ENCODE measurements at places on chromosomes 7 and 10.

GRCh38 chr7:148480479-148481146, 110.0 kb upstream of the C7orf33 start:
- no peak for DNase-seq

GRCh38 chr10:50536617-50537240, 87.0 kb downstream of the SGMS1 start:
- DNase-seq, result no peak

DNA sequence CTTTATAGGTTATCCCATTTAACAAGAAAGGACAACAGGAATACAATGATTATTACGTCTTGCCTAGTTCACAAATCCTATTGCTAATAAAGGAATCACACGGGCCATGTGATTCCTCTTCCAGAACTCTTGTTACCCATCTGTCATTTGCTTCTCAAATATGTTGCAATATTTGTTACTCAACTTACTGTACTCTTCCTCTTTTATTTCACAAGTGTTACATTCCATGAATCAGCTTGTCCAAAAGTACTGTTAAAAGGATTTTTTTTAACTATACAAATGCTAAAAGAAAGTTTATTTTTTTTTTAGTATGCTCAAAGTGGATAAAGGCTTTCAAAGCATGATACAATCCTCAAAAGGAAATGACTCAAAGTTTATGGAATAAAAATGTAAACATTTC, 3.9 kb upstream of the CD36 start:
- no peak for DNase-seq

DNA sequence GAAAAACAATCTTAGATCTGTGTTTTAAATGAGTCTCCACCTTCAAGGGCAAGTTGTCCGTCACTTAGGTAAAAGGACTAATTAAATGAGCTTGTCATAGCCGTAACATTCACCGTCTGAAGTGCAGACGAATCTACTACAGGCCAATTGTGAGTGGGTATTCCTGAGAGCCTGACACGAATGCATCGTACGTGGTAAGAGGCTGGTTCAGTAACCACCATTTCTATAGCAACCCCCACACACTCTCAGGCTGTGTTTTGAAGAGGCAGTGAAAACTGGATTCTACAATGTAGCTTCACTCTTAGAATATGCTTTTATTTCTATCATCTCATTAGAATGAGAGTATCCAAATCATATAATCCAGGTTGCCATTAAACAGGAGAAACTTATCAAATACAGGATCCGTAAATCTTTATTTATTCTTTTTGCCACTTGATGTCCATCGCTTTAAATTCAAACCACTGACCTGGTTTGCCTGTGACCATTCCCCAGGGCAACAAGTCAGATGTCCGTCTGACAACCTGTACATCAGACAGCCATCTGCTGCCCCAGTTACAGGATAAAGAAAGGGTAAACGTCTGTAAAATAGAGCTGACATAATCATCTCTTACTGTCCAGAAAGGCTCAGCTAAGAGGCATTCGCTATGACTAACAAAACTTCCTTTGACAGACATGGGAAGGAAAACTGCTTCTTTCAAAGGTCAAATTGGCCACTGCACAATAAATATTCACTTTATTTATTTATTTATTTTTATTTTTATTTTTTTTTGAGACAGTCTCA, 70.3 kb upstream of the NMT2 start:
- no peak for DNase-seq

DNA sequence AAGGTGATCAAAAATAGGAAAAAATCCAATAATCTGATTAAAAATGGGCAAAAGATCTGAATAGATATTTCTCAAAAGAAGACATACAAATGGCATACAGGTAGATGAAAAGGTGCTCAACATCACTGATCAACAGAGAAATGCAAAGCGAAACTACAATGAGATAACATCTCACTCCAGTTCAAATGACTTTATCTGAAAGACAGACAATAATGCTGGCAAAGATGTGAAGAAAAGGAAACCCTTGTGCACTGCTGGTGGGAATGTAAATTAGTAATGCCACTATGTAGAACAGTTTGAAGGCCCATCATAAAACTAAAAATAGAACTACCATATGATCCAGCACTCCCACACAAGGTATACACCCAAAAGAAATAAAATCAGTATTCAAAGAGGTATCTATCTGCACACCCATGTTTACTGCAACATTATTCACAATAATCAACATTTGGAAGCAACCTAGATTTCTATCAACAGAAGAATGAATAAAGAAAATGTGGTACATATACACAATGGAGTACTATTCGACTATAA, 85.0 kb downstream of the LRRN3 start:
- no peak for DNase-seq

- DNase-seq, result no peak
These were observed 21.6 kb downstream of the CREB3L2 start for GRCh38 chr7:137980308-137980707.

GRCh38 chr7:117972606-117973005, 99.4 kb upstream of the CTTNBP2 start:
- DNase-seq, result no peak

DNA sequence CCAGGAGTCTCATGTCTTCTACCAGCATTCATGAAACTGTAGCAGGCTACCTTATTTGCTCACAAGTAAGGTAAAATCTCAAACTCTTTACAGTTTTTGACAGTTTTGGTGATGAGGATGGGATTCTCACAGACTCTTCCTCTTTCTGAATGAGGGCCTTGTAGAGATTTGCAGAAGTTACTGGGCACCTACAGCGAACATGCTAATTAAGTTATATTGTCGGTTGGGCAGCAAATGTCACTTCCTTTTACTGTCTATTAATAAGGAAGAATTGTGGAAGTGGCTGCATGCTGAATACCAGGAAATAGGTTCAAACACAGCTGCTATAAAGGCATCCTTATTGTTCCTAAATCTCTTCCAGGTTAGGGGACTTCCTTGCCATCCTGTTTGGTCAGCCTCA, 189.6 kb downstream of the DNAJC1 start:
- no peak for DNase-seq

- DNase-seq, result no peak
These were observed 7.5 kb downstream of the RABGEF1 start for GRCh38 chr7:66747881-66748511.

DNA sequence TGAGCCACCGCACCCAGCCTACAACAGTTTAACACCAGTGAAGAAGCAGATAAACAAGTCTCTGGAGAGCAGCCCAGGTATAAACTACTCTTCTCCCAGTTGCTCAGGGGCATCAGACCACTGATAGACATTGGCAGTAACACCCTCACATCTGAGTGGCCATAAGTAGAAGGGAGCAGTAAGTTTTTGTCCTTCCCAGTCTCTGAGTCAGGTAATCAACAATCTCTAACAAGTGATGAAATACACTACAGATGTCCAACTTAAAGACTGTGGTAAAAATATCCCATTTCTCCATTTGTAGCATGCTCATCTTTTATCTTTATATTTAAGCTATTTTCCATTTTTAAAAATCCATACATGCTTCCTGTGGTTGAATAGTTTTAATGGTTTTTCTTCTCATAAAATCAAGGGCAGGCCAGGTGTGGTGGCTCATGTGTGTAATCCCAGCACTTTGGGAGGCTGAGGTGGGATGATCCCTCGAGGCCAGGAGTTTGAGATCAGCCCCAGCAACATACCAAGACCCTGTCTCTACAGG, 78.6 kb downstream of the GSAP start:
- no peak for DNase-seq

DNA sequence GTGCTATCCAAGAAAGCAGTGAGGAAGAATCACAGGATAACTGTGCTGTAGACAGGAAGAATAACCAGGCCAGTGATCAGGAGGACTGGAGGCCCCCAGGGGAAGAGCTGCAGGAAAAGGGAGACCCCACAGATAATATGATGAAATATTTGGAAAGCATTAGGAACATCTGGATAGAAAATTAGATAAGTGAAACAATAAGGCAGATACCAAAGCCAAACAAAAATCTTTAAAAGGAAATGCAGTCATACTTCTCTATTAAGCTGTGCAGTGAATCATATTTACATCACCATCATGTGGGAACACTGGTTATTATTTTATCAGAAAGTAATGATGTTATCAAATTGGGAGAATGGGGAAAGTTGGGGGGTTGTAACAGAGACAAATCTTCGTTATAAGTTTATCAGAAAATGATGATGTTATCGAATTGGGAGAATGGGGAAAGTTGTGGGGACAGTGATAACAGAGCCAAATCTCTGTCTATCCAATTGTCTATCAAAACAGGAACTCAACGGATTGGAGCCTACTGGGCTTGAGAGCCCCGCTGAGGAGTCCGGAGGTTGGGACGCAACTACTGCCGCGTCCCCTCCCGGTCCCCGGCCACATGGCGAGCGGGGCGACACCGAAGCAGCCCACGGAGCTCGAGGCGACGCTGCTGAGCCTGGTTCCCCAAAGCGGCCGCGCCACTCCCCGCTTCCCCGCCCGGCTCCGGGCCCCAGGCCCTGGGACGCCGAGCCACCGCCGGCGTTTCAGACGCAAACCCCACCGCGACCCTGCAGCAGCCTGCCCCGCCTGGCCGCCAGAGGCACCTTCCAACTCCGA, 14.0 kb upstream of the RALA start:
- DNase-seq, result no peak

DNA sequence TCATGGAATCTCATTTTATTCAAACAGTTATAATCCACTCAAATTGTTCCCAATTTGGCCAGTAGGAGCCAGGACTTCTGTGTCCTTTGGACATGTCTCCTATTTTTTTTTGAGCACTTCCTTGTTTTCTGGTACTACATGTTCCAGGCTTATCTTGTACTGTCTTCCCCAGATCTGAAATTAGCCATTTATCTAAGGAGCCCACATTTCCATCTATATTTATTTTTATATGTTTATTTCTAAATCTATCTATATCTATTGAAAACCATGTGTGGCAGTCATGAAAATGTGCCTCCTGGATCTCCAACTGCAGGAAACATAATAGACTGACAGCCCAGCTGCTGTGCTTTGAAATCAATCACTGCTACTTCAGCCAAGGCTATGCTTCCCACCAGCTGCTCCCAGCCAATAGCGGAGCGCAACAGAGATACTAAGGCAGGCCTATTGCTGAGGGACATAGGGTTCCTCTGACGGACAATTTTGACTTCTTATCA, 147.1 kb downstream of the LRRC4 start:
- no peak for DNase-seq

DNA sequence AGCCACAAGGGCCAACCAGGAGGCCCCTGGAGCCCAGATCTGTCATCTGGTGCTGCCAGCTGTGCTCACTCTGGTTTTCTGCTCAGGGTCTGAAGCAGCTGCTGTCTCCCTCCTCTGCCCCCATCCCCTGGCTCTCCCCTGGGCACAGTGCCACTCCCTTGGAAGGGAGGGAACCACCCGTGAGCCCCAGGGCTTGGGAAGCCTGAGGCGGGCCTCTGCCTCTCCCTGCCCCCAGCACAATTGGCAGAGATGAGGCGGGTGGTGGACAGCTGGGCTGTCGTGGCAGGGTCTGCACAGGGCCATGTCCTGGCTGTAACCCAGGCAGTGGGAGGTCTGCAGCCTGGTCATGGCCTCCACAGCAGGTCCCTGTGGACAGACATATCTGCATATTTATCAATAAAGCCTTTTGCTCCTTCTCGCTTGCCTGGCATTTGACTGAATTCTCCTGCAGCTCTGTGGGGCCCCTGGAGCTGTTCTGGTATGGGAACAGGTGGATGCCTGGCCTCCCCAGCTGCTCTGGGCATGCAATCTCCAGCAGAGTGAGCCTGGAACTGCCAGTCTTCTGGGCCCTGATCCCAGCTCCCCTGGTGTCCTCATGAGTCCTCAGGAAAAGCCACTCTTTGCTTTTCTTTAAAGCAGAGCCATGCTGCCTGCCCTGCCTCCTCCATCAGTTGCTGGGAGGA, 1.6 kb upstream of the ANKRD2 start:
- DNase-seq, result no peak

- no peak for DNase-seq
These were observed 104.2 kb upstream of the RAB18 start for GRCh38 chr10:27399871-27400270.

- no peak for DNase-seq
These were observed 1.3 kb upstream of the ATXN7L1 start for GRCh38 chr7:105877736-105878135.

DNA sequence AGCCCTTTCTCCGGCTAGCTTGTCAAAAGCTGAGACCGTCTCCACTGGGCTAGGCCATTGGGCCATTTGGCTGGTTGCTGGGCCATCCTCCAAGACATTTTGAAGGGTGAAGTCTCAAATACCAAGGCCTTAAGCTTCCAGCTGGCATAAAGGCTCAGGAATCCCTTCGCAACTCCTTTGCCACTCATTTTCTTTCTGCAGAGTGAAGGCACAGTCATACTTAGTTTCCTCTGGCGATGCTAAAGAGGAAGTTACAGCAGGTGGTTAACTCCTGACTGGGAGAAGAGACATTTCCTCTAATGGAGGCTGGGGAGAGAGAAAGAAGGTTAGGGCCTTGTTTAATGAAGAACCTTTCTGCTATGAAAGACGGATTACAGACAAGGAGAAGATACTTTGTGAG, 4.8 kb upstream of the REPIN1 start:
- no peak for DNase-seq

- DNase-seq, result no peak
These were observed 10.7 kb upstream of the GPR146 start for GRCh38 chr7:1033546-1034145.

GRCh38 chr10:109875151-109875568, 48.2 kb downstream of the XPNPEP1 start:
- no peak for DNase-seq

GRCh38 chr10:130931256-130931655, 380.3 kb downstream of the TCERG1L start:
- DNase-seq, result no peak

GRCh38 chr7:452226-452751, 67.4 kb downstream of the PDGFA start:
- no peak for DNase-seq

DNA sequence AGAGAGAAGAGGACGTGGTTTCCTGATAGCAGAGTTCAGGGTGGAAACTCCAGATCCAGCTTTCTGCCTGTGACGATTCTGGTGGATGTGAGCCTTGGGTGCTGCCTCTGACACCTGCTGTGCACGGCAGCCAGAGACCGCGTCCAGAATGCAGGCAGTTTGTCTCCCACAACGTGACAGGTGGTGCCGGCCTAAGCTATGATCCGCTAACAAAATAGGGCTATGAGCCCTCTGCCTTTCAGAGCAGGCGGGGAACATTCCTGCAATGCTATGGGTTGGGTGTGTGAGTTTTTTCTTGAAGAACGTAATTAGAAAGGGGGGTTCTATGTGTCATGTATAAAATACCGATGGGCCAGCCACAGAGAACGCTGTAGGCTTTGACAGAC, 297.3 kb upstream of the PRKCQ start:
- no peak for DNase-seq
